ENCODE measurements at places on chromosomes 16 and 17. TPM values are rescaled to one million over a fixed set of nuclear protein-coding genes. Genes with fewer than 3 reads are reported as not detected.

GRCh38 chr16:10608687-10609401 is 28.4 kb upstream of the EMP2 start:
- peak overlapping the region; percentile 43 for H3K27ac ChIP-seq
- peaks cover 12% of the 10 kb centered on the region for H3K4me1 ChIP-seq
- DNase-seq: peak; percentile 54

DNA sequence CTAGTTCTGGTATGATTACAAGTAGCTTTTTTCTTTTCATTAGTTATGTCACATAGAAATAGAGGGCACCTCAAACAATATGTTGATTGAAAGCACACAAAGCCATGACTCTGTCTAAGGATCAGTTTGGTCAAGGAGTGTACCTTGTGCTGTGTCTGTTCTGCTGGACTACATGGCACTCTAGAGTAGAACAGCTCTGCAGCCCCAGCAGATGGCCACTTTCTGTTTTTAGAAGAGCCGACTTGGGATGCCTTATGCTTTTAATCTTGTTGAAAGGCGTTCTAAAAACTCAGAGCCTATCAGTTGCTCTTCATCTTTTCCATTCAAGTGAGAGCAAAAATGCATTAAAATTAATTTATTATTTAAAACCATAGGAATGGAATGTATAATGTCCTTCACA is 49.3 kb upstream of the CA10 start:
- H3K27me3 ChIP-seq: no peaks in the 10 kb centered on the region
- no peak overlapping the region for H3K27ac ChIP-seq
- no peak for DNase-seq
- H3K36me3 ChIP-seq: no peaks in the 10 kb centered on the region

- no peak for DNase-seq
- H3K4me3 ChIP-seq: no peak overlapping the region
- H3K36me3 ChIP-seq: no peaks in the 10 kb centered on the region
- no peak overlapping the region for H3K27ac ChIP-seq
- H3K27me3 ChIP-seq: peaks cover 21% of the 10 kb centered on the region
- H3K4me1 ChIP-seq: no peaks in the 10 kb centered on the region
These were observed 4.6 kb downstream of the PPM1E start for GRCh38 chr17:58760248-58760647.

DNA sequence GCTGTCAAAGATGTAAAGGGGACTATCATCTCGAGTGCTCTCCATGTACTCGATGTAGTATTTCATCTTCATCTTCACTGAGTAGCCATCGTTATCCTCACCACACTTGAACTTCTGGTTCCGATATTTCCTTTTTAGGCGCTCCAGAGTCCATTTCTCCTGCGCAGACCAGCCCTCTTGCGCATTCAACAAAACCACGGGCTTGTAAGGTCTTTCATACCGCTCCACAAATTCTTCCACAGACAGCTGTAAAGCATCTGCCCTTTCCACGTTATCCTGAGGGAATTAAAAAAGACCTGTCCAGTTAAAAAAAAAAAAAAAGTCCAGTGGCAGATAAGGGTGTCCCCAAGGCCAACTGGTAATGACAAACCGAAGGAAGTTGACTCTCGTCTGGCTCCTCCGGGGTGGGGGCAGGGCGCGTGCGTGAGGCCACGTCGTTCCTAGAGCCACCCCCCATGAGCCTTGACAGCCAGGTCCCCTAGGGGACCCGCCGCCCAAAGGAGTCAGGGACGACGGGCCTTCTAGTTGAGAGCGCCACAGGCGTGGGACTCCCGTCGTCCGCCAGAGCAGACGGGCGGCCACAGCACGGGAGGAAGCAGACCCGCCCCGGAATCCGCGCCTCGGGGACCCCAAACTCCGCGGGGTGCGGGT is 701 bp downstream of the JMJD6 start:
- H3K4me3 ChIP-seq: peak overlapping the region; percentile 81
- H3K27me3 ChIP-seq: no peaks in the 10 kb centered on the region
- peaks cover 35% of the 10 kb centered on the region for H3K36me3 ChIP-seq
- H3K27ac ChIP-seq: peak overlapping the region; percentile 94
- no peak for DNase-seq
- H3K4me1 ChIP-seq: peaks cover 16% of the 10 kb centered on the region

DNA sequence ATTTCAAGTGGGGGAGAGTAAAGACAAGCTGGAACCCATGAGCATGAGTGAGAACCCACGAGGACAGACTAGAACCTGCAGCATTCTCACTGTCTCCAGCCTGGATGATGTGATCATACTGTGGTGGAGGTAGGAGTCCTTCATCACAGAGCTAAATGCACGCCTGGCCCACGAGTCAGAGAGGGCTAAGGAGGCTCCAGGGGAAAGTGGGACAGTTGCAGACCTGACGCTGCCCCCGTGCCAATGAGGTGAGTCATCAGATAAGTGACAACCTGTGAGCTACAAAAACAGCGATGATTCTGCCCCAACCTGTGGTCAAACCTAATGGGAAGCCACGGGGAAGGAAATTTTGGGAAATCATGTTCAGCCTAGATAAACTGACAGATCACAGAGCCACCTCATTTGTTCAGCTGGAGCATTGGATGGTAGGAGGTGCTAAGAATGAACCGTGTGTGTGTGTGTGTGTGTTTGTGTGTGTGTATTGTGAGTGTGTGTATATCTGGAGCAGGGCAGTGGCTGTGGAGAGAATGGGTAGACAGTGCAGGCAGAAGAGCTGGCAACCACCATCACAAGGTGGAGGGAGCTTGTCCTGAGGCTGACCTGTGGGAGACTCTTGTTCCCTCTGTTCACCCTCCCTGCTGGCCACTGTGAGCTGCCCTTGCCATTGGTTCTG is 131.8 kb downstream of the UTP18 start:
- H3K27me3 ChIP-seq: no peaks in the 10 kb centered on the region
- H3K36me3 ChIP-seq: no peaks in the 10 kb centered on the region
- no peak for DNase-seq
- no peaks in the 10 kb centered on the region for H3K4me1 ChIP-seq
- H3K27ac ChIP-seq: no peak overlapping the region
- H3K4me3 ChIP-seq: no peak overlapping the region

- H3K4me3 ChIP-seq: peak within 1 kb of the TSS; percentile 54
- peaks cover 47% of the 10 kb centered on the region for H3K27me3 ChIP-seq
- H3K4me1 ChIP-seq: peaks cover 12% of the 10 kb centered on the region
- no peaks in the 10 kb centered on the region for H3K36me3 ChIP-seq
- DNase-seq: peak; percentile 11
- H3K27ac ChIP-seq: no peak within 1 kb of the TSS
These were observed at the start of gene NTN1 for GRCh38 chr17:9021158-9021991. NTN1 (plus strand) TSS chr17:9021510; CDS start chr17:9022374, 864 bp downstream.

- no peak overlapping the region for H3K4me3 ChIP-seq
- no peaks in the 10 kb centered on the region for H3K4me1 ChIP-seq
- H3K27me3 ChIP-seq: peaks cover 4% of the 10 kb centered on the region
These were observed 1.1 kb downstream of the CD79B start for GRCh38 chr17:63930951-63931575.

GRCh38 chr17:37745801-37746426 is 1.1 kb upstream of the HNF1B start:
- H3K4me3 ChIP-seq: no peak overlapping the region
- no peaks in the 10 kb centered on the region for H3K36me3 ChIP-seq
- H3K4me1 ChIP-seq: peaks cover 21% of the 10 kb centered on the region
- H3K27me3 ChIP-seq: peaks cover 65% of the 10 kb centered on the region

The PLXDC1 gene
- total RNA-seq: 8.9 TPM

The CHD9NB gene
- 3.3 TPM for total RNA-seq

All from astrocyte (in vitro differentiated cells and primary cell).